CD14-positive monocyte (primary cell): ENCODE measurements at places on chromosomes 16 and 17.

DNA sequence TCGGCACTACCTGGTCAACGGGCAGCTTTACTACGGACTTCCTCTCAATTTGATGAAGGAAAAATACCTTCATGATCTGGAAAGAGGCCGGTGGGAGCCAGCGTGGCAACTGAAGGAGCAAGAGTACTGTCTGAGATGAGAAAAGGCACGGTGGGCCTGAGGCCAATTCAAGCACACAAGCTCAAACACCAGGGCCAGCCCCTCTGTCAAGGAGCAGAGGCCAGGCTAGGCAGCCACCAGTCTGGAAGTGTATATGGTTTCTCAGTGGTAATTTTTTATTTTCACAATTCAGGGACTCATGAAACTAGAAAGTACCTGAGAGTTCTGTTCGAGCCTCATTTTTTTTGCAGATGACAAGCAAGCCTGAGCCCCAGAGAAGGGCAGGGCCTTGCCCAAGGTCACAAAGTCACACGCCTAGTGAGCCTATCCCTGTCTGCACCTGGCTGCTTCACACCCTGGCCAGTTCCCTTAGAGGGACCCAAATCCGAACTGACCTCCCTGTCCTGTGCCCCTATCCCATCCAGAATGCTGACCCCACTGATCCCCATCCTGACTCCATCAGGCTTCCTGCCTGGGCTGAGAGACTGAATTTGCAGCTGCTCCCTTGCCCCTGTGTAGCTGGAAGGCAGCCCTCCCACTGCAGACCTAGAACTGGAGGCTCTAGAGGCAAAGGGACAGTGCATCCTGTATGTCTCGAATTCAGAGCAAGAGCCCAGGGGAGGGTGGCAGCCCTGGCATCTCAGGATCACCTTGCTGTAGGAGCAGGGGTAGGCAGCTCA lies 4.8 kb upstream of the TBX2 start:
- DNase-seq: no peak

DNA sequence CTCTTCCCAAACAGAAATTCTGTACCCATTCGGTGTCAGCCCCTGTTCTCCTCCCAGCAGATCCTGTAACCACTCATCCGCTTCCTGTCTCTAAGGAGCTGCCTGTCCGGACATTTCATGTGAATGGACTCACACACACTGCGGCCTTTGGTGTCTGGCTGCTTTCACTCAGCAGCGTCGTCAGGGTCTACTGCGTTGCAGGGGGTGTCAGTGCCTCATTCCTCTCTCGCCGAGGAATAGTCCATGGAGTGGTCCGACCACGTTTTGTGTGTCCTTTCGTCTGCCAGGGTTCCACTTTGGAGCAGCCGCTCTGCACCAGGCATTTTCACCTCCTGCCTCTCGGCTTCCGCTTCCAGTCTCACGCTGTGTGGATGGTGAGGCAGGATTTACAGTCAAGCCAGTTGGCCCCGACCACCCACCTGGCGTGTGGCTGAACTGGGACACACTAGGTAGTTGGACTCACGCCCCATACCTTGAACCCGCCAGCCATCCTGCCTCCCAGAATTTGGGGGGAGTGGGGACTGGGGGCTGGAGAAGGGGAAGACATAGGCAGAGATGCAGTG lies 188.2 kb upstream of the CIBAR2 start:
- DNase-seq: no peak

DNA sequence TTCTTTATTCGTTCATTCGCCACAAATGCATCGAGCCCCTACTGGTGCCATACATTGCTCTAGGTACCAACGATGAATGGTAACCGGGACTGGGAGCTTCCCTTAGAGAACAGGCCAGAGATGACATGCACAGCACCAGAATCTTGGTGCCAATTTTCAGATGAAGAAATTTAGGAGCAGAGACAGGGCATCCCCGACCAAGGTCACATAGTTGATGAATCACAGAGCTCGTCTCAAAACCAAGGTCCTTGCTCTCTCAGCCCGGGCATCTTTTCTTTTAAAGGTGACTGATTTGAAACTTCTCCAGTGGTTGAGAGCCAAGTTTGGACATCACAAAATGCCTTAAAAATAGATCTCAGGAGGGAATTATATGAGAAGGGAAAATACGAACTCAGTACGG lies 73.2 kb upstream of the C16orf82 start:
- DNase-seq: no peak

DNA sequence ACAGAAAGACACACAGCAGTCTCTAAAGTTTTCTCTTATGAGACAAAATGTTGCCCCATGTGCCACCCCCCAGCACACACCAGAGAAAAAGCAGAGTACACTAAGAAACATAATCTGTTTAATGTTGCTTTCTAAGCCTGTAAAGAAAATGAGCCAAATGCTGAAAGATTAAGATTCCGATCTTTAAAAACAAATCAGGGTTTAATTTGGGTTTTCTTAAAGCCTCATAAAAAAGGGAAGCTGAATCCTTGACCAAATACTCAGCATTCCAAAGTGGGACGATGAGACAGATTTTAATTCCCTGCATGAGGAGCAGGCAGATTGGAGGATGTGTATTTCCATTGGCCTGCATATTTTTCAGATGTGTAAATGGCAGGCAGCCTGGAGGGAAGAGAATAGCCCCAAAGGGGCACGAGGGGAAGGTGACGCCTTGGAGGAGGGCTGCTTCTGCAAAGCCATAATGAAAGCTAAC lies 118.4 kb downstream of the COPRS start:
- DNase-seq: no peak

DNA sequence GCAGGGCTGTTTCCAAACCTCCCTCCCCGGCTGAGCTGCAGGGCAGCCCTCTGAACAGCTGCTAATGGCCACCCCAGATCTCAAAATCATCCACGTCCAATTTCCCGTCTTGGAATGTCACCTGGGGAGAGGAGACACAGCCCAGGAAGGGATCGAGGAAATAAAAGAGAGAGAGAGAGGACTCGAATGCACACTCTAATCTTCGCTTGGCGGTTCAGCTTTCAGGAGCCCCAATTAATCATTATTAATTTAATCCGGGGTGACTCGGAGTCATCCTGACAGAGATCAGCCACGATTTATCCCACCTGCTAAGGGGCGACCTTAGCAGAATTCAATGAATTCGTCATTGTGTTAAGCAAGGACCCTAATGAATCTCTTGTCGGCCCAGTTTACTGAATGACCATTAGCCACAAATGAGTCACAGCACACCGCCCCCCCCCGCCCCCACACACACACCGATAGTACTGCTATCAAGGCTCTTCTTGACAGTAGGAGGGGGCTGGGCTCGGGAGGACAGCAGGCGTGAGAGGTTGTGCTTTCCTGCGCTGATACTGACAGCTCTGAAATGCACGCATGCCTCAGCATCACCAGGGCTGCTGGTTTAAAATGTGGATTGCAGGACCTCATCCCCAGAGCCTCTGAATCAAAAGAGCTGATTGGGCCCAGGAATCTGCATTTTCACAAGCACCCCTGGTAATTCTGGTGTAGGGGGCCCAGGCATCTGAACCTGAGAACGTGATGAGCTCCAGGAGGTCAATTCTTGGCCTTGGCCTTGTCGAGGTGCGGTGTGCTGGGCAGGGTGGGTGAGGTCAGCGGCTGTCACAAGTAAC lies 190.0 kb upstream of the CIBAR2 start:
- no peak for DNase-seq

- no peak for DNase-seq
These were observed 14.5 kb upstream of the MTSS2 start for GRCh38 chr16:70700101-70701020.

DNA sequence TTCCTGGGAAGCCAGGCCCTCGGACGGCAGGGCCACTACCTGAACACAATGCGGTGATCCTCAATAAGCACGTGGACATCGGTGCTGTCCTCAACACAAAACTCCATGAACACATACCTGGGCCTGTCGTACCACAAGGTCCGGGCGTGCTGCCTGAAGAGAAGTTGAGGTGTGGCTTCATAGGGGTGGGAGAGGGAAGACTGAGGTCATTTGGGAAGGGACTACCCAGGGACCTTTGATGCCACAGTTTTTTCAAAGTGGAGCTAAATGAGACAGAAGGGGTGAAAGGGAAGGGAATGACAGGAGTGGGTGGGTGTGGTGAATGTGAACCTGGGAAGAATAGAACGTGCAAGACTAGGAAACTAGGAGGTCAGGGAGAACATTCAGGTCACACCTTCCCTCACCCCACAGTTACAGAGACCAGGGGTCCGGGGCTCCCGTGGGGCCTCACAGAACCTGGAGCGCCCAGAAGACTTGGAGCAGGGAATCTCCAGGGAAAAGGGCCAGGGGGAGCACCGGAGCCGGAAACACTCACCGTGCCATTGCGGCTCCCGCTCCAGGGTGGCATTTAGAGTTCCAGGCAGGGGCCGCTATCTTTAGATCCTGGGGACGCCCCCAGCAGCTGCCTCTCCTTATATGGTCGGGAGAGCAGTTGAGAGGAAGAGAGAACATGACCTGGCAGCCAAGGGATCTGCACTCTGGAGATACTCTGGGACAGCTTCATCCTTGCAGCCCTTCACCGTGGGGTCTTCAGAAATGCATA lies at the start of gene PTGES3L:
PTGES3L (minus strand) TSS at position 570 of the 763 bp plus-strand sequence; CDS start at position 543, 27 bp downstream.
- DNase-seq: no peak

DNA sequence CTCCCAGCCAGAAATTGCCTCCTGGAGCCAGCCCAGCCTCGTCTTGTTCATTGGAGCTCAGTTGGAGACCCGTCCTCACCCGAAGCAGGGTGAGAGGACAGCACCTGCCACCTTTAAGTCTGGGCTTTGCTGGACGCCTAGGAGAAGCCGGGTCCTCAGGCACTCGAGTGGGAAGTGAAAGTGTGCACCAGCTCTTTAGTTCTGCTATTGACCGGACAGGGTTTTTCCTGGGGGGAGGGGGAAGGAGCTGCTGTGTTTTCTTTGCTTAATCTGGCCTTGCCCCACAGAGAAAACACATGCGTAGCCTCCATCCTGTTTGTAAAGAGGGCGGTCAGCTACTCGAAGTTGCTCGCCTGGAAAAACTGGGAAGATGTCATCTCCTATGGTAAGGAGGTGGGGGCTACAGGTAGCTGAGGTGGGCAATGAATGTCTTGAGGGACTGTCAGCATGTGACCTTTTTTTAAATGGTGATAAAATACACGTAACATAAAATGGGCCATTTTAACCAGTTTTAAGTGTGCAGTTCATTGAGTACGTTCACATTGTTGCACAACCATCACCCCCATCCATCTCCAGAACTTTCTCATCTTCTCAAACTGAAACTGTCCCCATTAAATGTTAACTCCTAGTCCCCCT lies 34.4 kb downstream of the CMIP start:
- peak; percentile 92 for DNase-seq

GRCh38 chr16:24013864-24014645 lies 178.3 kb downstream of the PRKCB start:
- DNase-seq: peak; percentile 88

DNA sequence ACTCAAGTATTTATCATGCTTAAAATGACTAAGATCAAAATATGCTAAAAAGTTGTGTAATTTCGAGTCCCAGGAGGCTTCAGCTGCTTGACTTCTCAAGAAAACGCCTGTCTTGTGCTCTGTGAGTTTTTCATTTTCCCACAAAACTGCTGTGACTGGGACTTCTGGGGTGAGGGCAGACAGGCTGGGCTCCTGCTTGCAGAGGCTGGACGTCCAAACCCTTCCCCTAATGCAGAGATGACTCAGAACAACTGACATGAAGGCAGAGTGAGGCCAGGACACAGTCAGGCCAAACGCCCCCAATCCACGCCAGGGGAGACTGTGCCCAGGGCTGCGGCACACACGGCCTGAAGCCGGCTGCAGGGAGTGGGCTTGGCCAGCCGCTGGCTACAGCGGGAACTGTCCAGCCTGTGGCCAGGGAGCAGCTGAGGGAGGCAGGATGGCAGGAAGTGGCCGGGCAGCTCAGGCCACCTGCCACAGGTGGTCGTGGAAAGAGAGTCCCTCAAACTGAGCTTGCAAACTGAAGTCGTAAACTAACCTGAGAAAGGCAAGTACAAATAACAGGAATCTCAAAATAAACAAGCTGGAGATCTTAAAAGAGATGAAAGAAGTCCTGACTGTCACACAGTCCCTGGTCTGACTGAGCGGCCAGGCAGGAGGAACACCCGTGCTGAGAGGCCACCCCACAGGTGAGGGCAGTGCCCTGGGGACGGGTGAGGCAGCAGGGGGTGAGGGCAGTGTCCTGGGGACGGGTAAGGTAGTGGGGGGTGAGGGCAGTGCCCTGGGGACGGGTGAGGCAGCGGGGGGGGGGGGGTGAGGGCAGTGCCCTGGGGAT lies 21.3 kb upstream of the HEXD start:
- DNase-seq: no peak

DNA sequence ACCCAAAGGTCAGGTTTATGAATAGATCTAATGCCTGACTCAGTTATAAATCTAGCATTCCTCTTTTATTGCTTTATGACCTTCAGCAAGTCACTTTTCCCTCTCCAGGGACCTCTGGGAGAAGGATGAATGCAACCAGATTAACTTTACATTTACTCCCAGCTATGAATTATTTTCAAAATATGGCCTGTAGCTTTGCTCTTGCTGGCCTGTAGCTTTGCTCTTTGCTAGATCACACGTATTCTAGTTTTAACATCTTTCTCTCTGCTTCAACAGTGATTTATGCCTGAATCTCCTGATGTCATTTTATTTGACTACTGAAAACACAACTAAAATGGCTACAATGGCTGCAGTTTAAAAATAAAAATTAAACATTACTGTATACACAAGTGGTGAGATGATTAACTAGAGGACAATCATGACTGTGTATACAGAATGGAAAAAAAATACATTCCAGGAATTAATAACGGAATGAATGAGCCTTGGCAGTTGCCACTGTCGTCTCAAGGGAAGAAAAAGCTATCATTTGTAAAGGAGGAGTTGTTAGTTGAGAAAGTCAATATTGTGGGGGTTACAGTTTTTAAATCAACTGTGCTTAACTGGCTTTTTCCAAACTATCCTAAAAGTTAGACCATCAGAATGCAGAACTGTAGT lies 434.5 kb upstream of the GOT2 start:
- DNase-seq: no peak

DNA sequence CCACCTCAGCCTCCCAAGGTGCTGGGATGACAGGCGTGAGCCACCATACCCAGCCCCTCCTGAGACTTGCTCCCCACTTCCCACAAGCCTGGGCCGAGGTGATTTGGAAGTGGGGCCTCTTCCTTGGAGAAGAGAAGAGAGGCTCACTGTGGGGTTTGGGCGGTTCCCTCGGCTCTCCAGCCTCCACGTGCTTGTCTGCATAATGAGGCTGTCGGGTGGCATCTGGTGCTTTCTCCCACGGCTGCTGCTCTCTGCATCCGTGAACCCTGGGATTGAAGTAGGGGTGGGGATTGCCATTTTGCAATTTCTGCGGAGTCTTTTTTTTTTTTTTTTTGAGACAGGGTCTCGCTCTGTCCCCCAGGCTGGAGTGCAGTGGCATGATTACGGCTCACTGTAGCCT lies 101.4 kb downstream of the RAP1GAP2 start:
- no peak for DNase-seq

DNA sequence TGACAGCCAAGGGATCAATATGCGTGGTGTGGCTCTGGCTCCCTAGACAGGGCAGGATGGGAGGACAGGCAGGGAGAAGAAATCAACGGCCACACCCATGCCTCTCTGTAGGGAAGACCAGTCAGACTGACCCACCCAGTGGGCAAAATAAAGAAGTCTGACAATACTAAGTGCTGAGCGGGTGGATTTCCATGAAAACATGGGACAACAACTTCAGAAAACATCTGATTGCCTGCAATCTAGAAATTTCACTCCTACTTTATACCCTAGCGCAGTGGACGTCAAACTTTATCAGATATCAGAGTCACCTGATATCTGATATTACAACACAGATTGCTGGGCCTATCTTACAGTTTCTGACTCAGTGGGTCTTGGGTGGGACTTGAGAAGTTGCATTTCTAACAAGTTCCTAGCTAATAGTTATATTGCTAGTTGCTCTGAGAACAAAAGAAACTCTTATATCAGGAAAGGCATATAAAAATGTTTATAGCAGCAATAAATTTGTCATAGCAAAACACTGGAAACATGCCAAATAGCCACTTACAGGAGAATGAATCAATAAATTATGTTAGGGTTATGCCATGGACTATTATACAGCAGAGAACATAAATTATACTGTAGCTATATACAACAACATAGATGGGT lies 38.4 kb downstream of the C17orf67 start:
- no peak for DNase-seq
